ENCODE measurements at places on chromosomes 7 and 10. TPM values are rescaled to one million over a fixed set of nuclear protein-coding genes. Genes with fewer than 3 reads are reported as not detected.

Gene COL26A1
- polyA plus RNA-seq, result 12.5 TPM

Gene PTN
- 68.5 TPM for polyA plus RNA-seq

Gene AKR1C2
- polyA plus RNA-seq, result 7.1 TPM

Gene SEMA3E
- polyA plus RNA-seq, result 1.9 TPM

Gene TACC2
- polyA plus RNA-seq, result 75.7 TPM

Gene ZNF425
- 11.3 TPM for polyA plus RNA-seq

Gene ZDHHC6
- 37.4 TPM for polyA plus RNA-seq

Gene PODXL
- 28.1 TPM for polyA plus RNA-seq

Gene INSIG1
- polyA plus RNA-seq, result 37.2 TPM

Gene CALML3
- polyA plus RNA-seq, result not detected
